ENCODE measurements at places on chromosomes 3 and 15.

DNA sequence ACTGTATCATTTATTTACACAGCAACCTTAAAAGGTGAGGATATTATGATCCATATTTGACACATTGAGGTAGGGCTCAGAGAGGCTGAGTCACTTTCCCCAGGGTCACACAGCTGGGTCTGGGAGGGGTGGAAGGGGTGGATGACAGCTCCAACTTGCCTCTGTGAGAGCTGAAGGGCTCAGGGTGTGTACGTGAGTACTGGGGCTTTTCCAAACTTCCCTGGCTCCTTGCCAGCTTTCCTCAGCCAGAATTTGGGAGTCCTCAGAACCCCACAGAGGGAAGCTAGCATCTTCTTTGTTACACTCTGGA, 58.3 kb upstream of the SLC6A11 start:
- no peak for DNase-seq

GRCh38 chr3:193731656-193732055, 138.6 kb downstream of the OPA1 start:
- no peak for DNase-seq

DNA sequence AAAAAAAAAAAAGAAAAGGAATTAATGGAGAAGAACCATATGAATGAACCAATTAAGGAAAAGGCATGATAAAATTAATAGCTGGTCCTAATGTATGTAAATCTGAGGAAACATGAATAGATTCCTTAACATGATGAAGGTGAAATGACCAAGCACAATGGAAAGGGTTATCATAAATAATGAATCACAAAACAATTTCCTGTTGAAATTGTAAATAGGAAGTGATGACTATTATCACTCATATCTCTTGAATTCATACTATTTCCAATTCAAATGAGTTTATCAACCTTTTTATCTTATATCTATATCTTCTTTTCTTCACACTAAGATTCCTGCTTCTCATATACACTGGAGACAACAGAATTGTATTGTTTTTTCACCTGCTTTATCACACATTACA, 32.0 kb downstream of the AADACL2 start:
- no peak for DNase-seq

- DNase-seq, result peak; percentile 31
Observed at GRCh38 chr15:67066041-67066958, 898 bp downstream of the SMAD3 start.

DNA sequence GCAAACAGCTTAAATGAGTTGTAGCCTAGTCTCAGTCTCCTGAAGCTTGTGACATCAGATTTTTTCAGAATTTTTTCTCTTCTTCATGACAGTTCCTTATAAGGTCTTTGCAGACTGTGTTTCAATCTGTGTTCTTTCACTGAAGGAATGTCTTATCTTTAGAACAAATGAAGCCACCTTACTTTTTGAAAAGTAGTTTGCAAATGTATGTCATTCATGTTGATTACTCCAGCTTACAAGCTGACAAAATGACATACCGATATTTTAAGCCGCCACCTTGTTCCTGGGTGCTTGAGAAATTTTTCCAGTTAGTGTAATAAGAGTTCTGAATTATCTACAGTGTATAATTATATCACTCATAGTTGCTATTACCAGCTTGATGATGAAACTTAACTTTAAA, 57.0 kb downstream of the ASTE1 start:
- no peak for DNase-seq

DNA sequence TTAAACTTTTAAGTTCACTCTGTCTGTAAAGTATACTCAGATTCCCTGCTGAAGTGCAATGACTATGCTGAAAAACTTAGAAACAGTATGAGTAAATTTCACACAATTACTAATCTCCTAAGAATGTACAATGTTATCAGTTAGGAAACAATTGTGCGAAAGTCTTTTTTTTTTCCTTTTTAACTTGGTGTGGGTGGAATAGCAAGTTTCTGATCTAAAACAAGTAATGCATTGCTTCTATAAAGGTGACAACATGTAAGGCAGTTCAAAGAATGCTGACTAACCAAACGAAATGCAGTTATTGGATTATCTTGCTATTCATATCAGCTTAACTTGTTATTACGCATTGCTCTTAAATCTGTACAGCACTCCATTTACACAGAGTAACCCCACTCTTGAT, 19.3 kb upstream of the SLC12A8 start:
- no peak for DNase-seq
